Fibroblast of villous mesenchyme (primary cell): ENCODE measurements at places on chromosomes 2 and 18.

DNA sequence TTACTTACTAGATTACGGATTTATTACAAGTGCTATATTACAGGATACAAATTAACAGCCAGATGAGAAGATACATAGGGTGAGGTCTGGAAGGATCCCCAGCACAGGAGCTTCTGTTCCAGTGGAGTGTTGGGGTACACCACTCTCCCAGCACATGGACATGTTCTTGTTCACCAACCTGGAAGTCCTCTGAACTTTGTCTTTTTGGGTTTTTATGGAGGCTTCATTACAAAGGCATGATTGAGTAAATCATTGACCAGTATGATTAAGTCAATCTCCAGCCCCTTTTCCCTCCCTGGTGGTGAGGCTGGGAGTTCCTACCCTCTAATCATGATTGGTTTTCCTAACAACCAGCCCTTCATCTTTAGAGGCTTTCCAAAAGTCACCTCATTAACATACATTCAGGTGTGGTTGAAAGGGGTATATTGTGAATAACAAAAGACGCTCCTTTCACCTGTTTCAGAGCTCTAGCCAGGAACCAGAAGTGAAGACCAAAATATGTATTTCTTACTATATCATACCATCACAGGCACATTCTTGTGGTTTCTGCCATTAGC lies 38.3 kb downstream of the APLF start:
- DNase-seq, result no peak

DNA sequence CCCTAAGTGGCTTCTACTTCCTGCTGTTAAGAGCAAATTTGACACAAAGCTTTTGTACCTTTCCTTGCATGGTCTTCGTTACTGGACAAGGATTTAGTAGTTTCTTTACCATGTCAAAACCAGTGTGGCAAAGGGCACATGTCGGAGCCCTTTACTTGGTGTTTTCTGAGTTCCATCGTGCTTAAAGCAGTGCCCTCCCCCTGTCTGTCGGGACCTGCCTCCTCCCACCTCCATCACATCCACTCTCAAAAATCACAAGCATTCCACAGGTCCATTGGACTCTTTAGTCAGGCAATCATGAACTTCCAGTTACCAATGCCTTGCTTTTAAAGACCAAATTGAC lies 763 bp downstream of the CCDC141 start:
- DNase-seq, result no peak

DNA sequence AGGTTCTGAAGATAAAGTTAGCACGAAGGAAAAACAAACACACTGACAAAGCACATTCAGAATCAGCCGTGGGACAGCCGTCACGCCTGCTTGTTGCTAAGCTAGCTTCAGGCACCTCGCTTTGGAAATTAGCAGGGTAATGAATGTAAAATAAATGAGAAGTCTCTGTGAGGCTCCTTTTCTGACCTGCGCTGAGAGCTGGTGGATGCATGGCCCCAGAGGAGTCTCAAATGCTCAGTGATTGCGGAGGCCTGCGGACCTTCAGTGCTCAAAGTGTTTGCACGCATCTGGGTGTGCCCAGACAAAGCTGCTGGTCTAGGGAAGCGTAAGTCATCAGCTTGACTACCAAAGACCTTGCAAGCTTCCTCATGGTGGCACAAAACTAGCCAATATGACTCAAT lies 50.6 kb downstream of the CD8B2 start:
- DNase-seq, result no peak

GRCh38 chr2:112783187-112783714 lies 1.0 kb downstream of the IL1A start:
- DNase-seq, result no peak

DNA sequence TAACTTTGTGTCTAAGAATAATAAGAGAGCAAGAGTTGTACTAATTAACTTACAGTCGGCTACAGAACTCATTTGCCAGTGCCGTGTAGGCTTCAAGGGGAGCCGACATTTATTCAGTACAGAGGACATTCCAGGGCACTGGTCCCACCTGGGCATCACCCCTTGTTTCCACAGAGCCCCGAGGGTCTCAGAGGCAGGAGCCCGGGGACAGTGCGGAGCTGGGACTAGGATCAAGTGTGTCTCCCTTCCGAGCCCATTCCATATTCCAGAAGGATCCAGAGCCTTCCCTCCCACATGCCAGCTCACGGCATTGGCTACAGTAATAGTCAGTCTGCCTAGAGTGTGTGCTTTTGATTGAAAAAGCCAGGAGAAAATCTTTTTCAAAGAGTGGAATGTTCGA lies 71.5 kb upstream of the CTDP1 start:
- no peak for DNase-seq

DNA sequence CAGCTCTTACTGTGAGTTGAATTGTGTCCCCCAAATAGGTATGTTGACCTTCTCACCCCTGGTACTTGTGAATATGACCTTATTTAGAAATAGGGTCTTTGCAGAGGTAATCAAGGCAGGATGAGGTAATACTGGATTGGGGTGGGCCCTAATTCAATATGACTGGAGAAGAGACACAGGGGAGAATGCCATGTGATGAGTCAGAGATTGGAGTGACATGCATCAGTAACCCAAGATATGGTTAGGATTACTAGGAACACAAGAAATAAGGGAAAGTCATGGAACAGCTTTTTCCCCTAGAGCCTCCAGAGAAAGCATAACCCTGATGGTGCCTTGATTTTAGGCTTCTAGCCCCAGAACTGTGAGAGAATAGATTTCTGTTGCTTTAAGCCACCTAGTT lies 37.0 kb upstream of the ATP5MC3 start:
- no peak for DNase-seq

GRCh38 chr18:63888470-63889190 lies 1.1 kb downstream of the SERPINB2 start:
- peak; percentile 32 for DNase-seq

- peak; percentile 37 for DNase-seq
Observed at GRCh38 chr2:206435742-206436141, 7.6 kb upstream of the ADAM23 start.
